ENCODE measurements at places on chromosomes 7 and 10.

DNA sequence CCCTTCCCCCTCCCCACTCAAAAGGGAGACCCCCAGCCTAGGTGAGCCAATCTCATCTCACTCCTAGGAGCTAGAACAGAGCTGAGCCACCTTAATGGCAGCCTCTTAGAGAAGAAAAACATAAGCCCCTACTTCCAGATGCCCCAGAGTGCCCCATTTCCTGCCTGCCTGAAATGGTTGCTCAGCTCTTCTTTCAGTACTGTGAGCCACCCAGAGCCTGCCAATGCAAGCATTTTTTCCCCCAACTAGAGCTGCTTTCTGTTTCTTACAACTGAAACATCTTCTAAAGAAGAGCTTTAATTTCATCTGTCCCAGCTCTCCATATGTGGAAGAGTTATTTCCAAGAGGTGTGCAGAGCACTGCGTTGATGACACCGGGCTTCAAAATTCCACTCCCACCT, 136.7 kb downstream of the PLPP4 start:
- DNase-seq, result no peak

GRCh38 chr10:103759100-103759781, 96.1 kb downstream of the SH3PXD2A start:
- DNase-seq, result peak; percentile 57

DNA sequence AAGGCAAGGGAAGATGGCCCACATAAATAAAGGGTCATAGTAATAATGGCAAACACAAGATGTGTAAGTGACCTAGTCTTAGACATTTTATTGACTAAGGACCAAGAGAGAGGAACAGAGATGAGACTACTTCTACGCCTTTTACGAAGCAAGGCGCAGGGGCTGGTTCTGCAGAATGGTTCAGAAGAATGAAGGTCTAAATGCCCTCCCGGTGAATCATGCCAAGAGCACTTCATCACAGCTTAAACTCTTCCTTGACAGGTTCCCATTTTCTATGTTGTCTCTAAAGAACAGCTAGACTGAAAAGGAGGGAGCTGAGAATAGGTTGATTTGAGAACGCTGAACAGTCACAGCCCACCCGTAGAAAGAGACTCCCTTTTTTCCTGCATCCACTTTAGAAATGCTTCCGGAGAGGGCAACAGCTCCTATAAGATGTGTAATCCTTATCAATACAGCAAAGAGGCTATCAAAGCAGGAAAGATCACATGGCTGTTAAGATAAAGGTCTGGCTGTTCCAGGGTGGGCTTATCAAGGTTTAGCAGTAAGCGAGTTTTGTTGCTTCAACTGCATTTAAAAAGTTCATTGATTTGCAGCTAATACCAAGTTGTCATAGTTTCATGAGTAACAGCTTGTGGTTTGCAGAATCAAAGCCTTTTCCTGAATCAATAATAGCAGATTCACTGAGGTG, 93.4 kb upstream of the AUTS2 start:
- no peak for DNase-seq

GRCh38 chr7:92761391-92762097, 74.8 kb downstream of the CDK6 start:
- no peak for DNase-seq
